ENCODE measurements at places on chromosomes 1 and 21.

DNA sequence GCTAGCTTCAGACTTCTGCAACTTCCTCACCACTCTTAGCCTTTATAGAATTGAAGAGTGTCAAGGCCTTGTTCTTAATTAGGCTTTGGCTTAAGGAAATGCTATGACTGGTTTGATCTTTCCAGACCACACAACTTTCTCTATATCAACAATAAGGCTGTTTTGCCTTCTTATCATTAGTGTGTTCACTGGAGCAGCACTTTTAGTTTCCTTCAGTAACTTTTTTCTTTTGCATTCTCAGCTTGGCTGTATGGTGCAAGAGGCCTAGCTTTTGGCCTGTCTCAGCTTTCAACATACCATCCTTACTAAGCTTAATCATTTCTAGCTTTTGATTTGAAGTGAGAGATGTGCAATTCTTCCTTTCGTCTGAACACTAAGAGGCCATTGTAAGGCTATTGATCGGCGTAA is 8.6 kb downstream of the PRKACB start:
- DNase-seq = no peak

DNA sequence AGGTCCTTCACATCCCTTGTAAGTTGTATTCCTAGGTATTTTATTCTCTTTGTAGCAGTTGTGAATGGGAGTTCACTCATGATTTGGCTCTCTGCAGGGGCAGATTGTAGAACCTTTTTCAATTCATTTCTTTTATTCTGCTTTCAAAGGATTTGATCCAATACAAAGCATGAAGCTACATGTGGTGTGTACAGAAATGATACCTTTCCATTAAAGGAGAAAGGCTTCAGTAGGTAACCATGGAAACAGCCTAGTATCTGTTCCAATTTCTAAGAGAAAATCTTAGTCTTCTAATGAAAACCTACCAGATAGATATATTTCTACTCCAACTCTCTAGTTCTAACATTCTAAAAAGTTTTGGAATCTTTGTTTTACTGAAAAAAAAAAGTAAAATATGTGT is 105.0 kb downstream of the SYT14 start:
- DNase-seq = no peak

DNA sequence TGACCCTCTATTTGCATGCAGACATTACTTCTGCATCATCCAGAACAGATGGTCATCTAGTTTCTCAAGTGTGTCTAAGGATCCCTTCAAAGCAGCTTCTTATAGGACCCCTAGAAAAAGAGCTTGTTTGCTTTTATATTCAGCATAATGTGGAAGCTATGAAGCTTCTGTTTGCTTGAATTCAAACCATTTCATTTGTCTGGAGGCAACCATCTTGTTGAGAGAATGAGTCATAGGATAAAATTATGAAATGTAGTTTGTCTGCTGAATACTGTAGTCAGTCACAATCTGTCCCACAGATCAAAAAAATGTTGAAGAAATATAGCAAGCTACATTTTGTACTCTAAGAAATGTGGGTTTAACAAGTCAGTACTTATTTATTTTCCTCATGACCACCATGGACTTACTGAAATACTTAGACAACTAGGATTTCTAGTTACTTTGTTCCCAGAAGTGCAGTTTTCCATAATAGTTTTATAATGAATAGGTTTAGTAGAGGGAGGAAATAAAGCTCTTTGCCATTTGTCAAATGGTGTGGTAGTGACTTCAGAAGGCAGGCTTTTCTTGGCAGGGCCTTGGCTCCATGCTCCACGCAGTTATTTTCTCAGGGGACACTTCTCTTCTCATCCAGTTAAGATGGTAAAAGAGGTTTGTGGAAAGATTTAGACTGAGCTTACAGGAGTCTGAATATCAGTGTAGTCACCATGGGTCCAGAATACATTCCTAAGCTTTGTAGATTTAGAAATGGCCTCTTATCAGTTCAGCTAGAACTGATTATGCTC is 74.8 kb upstream of the DEPDC1 start:
- DNase-seq = no peak

GRCh38 chr1:61580417-61580816 is 144.5 kb downstream of the TM2D1 start:
- DNase-seq = no peak

- no peak for DNase-seq
Observed at GRCh38 chr1:184408580-184408979, 21.8 kb downstream of the C1orf21 start.

GRCh38 chr1:246381452-246381851 is 125.6 kb downstream of the SMYD3 start:
- DNase-seq = no peak

GRCh38 chr1:212862111-212862690 is 4.1 kb downstream of the FLVCR1 start:
- no peak for DNase-seq

- no peak for DNase-seq
Observed at GRCh38 chr1:16391411-16391810, 24.4 kb downstream of the SZRD1 start.

DNA sequence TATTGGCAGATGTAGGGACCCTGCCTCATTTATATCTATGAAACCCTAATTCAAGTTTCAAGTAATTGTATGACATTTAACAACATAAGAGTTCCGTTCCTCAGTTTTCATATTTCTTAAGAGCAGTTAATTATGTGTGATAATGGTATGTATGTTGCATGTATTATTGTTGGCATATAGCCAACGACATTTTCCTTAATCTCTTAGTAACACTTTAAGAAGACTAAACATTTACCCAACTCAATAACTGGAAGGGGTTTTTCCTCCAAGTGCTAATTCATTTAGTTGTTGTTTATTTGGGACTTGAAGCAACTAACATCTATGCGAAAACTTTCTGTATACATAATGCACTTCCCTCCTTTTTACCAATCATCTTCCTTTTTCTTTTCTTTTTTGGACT is 1.5 kb upstream of the RALGPS2 start:
- no peak for DNase-seq

DNA sequence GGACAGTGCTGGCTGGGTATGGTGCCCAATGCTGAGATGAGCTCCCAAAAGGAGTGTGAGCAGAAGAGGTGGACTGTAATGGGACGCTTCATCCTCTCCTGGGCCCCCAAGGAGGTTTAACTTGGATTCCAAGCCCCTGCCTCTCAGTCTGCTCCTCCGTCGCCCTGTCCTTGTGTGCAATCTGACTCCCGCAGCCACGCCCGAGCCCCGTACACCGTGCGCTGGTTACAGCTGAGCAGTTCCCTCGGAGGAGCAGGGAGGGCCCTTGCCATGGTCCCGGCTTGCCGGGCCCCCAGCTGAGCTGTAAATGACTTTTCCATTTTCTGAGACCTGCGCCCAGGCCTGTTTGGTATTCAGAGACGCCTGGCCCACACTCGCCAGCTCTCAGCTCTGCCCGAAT is 53.7 kb downstream of the PAX7 start:
- no peak for DNase-seq

DNA sequence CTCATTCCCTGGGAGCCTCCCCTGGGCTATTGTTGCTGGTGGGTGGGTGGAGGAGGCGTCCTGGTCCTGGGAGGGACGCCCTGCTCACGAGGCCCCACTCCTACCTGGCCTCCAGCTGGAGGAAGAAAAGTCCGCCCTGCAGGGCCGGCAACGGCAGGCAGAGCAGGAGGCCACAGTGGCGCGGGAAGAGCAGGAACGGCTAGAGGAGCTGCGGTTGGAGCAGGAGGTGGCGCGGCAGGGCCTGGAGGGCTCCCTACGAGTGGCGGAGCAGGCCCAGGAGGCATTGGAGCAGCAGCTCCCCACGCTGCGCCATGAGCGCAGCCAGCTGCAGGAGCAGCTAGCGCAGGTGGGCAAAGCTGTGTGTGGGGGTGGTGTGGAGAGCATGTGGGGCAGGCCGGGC is 24.9 kb downstream of the CROCC start:
- DNase-seq = no peak

DNA sequence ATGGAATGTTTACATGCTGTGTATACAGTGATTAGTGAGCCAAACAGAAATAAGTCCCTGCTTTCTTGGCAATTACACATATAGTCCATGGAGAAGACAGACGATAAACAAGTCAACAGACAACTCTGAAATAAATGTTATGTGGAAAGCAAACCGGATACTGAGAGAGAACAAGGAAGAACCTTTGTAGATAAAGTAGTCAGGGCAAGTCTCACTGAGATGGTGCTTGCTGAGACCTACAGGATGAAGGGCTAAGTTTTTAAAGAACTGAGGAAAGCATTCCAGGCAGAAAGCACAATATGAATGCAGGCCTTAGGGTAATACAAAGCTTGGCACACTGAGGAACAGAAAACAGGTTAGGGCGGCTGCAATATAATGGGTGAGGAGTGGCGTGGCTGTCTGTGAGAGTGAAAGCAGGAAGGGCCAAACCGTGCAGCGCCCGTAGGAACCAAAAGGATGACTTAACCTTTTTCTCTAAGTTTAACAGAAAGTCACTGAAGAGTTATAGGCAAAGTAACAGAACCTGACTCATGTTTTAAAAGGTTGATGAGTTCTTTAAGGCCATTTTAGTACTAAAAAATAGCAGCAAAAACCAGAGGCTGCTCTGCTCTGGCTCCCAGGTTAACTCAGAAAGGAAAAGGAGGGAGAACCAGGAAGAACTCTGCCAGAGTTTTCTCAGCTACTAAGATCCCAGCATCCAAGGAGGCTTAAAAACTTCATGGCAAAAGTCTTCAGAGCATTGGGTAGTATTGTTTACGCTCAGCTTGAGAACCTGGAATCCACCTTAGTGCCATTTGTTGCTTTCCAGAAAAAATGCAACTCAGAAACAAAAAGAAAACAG is 8.7 kb upstream of the TTF2 start:
- DNase-seq = peak; percentile 12

DNA sequence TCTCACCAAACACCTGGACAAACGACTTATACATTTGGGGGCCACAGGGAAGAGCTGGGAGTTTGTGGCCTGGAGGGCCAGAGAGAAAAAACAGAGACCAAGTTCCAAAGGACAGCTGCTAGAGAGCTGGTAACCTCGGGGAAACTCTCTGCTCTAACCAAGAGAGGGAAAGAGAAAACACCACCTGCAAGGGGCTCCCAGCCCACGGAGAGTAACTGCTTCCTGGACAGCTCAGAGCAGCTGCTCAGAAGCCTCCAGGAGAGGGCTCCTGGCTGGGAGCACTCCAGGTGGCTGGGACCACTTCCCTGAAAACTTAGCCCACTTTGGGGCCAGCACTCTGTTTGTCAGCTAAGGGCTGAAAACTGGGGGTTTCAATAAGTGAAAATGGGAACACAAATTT is 154.8 kb upstream of the GRIK3 start:
- no peak for DNase-seq

GRCh38 chr1:147611586-147611985 is 58.7 kb downstream of the ACP6 start:
- DNase-seq = no peak

- DNase-seq = no peak
Observed at GRCh38 chr1:156705321-156705917, at the start of gene CRABP2. Gene CRABP2, minus strand, starts transcription at chr1:156705583. Its CDS starts 137 bp downstream, at chr1:156705446.

DNA sequence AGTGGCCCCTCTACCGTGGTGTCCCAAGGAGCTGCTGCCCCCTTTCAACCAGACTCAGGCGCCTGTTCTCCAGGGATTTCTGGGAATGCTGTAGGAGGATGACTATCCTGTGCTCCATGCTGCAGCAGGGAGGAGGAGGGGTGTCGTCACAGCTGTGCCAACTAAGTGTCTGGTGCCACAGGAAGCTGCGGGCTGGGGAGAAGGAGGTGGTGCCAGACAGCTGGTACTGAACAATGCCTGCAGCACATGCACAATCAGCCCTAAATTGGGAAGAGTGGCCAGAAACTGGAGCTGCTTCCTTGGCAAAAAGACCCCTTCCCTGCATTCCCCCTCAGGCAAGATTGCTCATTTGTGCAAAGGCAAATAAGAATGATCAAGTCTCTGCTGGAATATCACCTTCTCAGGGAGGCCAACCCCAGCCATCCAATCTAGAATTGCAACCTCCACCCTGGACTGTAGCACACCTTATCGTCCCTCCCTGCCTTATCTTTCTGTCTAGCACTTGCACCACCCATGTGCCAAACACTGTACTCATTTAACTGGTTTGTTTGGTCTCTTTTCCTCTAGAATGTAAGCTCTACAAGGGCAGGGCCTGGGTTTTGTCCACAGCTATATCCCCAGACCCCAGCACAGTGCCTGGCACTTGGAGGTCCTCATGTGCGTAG is 33.3 kb downstream of the LAMB3 start:
- no peak for DNase-seq

GRCh38 chr1:208058267-208058666 is 147.3 kb upstream of the CD34 start:
- no peak for DNase-seq

DNA sequence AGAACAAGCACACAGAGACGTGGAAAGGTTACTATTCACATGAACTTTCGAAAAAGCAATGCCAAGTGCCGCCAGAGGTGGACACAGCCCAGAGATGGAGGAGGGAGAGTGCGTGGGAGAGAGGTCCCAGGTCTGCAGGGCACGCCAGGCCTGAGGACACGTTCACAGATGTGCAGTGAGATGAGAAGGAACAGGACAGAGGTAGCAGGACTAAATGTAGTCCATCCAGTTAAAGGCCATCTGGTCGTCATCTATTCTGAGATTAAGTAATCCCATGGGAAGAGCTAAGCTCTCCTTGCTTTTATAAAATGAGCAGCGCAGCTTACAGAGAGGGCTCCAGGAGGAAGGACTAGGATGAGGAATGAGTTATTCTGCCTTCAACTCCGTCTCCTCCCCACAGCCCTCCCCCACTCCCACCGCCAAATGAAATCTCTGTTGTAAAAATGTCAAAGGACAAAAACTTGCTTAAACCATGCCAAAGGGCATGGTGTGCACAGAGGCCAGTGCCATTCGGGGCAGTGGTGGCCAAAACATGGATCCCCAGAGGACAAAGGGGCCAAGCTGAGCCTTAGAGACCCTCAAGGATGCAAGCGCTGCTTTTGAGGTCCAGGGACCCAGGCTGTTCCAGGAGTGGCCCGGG is 85.4 kb upstream of the SLC25A33 start:
- no peak for DNase-seq

- DNase-seq = no peak
Observed at GRCh38 chr1:162994921-162995320, 74.2 kb upstream of the RGS4 start.

DNA sequence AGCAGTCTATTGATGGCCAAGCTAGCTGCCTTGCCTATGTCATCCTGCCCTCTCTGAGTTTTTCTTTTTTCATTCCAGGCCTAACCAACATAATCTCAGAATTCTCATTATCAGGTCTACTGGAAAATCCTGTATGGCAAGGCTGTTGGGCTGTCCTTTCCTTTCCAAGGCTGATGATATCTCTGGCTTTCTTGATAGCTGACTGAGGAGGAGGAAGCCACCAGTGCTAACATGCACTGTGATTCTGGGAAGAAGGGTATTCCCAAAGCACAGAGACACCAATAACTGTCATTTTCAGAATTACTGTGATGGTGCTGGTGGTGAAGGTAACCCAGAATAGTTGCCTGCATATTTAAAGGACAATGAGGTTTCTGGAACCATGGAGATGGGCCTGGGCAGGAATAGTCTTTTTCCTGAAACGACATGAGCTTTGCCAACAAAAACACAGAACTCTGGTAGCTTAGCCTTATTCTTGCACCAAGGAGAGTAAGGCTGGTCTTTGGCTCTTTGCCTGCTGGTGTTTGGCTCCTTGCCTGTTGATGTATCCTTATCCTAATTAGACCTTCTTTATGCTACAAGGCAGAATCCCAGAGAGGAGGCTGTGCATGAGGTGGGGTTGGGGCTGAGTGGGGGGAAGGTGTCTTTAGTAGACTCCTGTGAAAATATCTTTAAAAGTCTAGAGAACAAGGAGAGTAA is 157.4 kb downstream of the TNFSF18 start:
- DNase-seq = no peak

Measured in activated T-cell treated with anti-CD3 and anti-CD28 coated beads for 1 hour (primary cell).